ENCODE measurements at places on chromosomes 3 and 15. TPM values are rescaled to one million over a fixed set of nuclear protein-coding genes. Genes with fewer than 3 reads are reported as not detected.

The GOLGA8T gene
- not detected for total RNA-seq

The TNIK gene
- 7.7 TPM for total RNA-seq

The OR5K2 gene
- total RNA-seq = not detected

DNA sequence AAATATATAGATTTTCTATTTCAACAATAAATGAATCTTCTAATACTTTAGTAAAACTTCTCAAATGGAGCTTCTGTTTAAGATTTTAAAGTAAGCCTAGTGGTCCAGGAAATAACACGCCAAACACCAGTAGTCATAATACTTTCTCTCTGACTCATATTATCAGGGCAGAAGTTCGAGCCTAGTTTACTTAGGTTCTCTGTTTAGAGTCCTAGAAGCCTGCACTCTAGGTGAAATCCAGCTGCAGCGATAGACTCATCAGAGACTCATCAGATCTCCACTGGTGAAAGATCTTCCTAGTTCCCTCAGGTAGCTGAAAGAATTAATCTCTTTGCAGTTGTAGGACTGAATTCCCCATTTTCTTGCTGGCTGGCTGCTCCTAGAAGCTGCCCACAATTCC lies 552.5 kb upstream of the ROBO2 start:
- H3K4me3 ChIP-seq = no peak overlapping the region
- no peak for DNase-seq
- H3K36me3 ChIP-seq = no peaks in the 10 kb centered on the region
- H3K4me1 ChIP-seq = no peaks in the 10 kb centered on the region

- no peaks in the 10 kb centered on the region for H3K27me3 ChIP-seq
- H3K4me3 ChIP-seq = no peak overlapping the region
- H3K4me1 ChIP-seq = no peaks in the 10 kb centered on the region
Measured at GRCh38 chr15:28969511-28970085, 83.8 kb downstream of the APBA2 start.

- H3K36me3 ChIP-seq = no peaks in the 10 kb centered on the region
- DNase-seq = no peak
- no peak overlapping the region for H3K4me3 ChIP-seq
- H3K4me1 ChIP-seq = peaks cover 27% of the 10 kb centered on the region
Measured at GRCh38 chr3:52452570-52453221, 1.1 kb downstream of the TNNC1 start.

DNA sequence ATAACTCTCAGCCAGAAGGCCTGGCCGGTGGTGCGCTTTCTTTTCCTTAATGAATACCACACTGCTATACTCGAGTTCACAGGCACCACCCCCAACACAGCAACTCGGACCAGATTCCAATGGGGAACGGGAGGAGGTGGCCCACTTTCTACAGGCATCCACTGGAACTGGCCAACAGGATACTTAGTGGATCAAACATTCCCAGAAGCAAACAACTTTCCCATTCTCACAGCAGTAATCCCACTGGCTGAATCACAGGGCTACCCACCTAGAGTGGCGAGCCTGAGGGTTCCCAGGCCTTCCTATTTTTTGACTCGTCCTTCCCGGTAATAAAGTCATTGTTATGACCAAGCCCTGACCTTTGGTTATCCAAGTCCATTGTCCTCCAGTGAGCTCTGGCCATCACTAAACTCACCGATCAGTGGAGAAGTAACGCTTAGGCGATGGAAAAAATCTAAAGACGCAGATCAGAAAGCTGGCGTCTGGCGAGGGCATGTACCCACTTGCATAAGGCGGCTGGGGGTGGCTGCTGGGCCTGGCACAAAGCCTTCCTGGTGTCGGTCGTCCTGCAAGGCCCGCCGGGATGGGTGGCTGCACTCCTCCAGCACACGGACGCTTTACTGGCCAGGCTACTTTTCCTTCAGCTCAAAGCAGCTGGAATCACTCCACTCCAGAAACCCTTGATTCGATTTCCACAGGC lies 1.2 kb downstream of the EOGT start:
- DNase-seq = no peak
- H3K27ac ChIP-seq = no peak overlapping the region
- H3K4me3 ChIP-seq = no peak overlapping the region
- H3K27me3 ChIP-seq = no peaks in the 10 kb centered on the region
- H3K4me1 ChIP-seq = peaks cover 6% of the 10 kb centered on the region

- DNase-seq = no peak
- H3K4me1 ChIP-seq = peaks cover 13% of the 10 kb centered on the region
- H3K36me3 ChIP-seq = no peaks in the 10 kb centered on the region
Measured at GRCh38 chr3:172705170-172705569, 5.7 kb downstream of the NCEH1 start.

DNA sequence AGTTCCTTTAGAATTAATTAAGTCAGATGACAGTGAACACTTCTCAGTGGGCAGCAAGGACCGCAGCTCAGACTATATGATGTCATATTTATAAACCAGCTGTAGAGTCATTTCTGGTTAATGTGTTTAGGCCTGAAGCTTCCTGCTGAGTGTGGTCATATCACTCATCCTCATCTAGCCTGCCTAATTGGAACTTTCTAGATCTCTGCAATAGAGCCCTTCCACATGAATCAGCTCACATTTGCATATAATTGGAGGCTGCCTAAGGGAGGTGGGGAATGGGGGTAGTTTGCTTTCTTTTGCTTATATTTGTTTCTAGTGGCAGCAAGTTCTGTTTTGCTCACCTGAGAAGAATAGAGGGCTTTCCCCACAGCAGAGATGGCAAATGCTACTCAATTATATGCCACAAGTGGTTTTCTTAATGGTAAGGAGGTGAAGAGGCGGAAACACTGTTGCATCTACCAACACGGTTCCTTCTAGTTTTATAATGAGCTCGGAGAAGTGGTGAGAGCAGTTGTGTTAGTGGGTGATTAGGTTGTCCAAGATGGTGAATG lies 148.1 kb downstream of the KLHL25 start:
- H3K27me3 ChIP-seq = no peaks in the 10 kb centered on the region
- no peak overlapping the region for H3K4me3 ChIP-seq
- no peak overlapping the region for H3K27ac ChIP-seq
- DNase-seq = no peak
- H3K4me1 ChIP-seq = no peaks in the 10 kb centered on the region
- peaks cover 2% of the 10 kb centered on the region for H3K36me3 ChIP-seq

DNA sequence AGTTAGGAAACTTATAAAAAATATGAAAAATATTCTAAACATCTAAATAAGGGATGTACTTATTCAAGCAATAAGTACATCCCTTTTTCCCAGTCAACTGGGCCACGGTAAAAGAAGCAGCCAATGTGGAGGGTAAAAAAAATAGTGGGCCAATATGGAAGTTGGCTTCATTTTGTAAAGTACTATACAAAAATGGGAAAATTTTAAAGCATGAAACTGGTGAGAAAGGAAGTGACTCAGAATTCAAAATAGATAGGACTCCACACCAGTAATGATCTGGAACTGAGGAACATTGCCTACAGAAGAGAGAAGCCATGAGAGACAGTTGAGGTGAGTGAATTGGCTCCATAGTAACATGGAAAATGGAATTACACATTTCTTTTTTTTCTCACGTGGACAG lies 108.9 kb downstream of the FNDC3B start:
- H3K27me3 ChIP-seq = no peaks in the 10 kb centered on the region
- peaks cover 4% of the 10 kb centered on the region for H3K4me1 ChIP-seq
- no peak overlapping the region for H3K27ac ChIP-seq
- H3K4me3 ChIP-seq = no peak overlapping the region
- no peaks in the 10 kb centered on the region for H3K36me3 ChIP-seq
